ENCODE measurements at places on chromosomes 4 and X.

DNA sequence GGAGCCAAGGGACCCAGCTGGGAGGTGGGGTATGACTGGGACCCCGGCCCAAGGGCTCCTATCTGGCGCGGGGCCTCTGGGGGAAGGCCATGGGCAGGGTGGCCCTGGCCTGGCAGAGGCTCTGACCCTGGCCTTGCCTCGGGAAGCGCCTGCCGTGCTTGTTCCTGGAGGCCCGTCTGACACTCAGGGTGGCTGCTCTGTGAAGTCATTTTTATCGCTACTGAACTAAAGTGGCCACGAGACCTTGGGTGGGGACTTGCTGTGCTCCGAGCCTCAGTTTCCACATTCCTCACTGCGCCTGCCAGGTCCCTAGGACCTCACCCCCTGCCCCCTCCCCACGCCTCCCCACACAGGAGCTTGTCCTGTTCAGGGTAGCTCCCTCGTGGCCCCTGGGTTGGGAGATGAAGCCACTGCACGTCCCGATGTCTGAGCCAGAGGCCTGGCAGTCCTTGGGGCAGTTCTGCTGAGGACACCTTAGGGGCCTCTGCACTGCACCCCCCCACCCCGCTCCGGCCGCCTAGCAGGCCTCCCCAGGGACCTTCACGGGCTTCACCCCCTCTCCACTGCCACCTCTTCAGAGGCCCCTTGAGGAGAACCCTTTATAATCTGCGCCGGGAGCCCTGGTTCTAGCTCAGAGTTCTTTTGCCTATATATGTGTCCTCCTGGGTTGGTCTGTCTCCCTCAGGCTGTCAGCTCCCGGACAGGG, 639 bp upstream of the SORCS2 start:
- no peak for DNase-seq

- peak; percentile 1 for DNase-seq
Measured at GRCh38 chrX:45824471-45824870, 623.8 kb upstream of the DIPK2B start.

- DNase-seq, result no peak
Measured at GRCh38 chrX:46722742-46723568, 36.0 kb downstream of the SLC9A7 start.

GRCh38 chr4:149493492-149493891, 322.2 kb downstream of the IQCM start:
- DNase-seq, result no peak

DNA sequence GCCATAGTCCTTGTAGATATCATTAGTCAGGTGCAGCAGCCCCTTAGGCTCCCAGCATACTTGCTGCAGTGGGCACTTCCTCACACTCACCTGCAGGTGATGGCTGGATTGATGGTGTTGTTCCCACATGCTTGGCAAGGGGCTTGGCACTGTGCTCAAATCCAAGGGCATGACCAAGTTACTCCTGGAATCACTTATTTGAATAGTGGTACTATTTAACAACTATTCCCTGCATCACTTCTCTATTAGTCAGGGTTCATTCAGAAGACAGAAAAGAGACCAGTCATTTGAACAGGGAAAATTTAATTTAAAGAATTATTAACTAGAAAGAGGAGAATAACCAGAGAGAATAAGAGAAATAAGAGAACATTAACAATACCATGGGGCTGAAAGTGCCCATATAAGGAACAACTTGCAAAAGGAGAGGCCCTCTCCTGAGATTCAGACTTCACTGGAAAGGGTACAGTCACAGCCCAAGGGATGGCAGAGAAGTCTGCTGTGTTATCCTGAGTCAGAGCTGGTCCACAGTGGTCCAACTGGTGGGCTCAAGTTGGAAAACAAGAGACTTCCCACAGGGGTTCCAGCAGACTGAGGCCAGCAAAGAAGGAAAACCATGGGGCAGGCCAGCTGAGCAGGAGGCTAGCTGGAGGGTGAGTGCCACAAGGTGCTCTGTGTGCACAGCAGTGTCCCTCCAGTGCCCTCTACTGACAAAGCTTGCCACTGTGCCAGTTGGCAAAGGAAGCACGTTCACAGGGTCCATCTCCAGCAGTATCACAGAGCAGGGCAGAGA, 9.8 kb downstream of the SPP1 start:
- DNase-seq, result peak; percentile 65

- DNase-seq, result no peak
Measured at GRCh38 chr4:94015956-94016355, 187.4 kb downstream of the ATOH1 start.

- no peak for DNase-seq
Measured at GRCh38 chrX:21840193-21840545, 752 bp downstream of the MBTPS2 start.

GRCh38 chr4:36288731-36289426, 7.5 kb downstream of the DTHD1 start:
- no peak for DNase-seq

GRCh38 chrX:109294097-109294814, 187.6 kb downstream of the GUCY2F start:
- no peak for DNase-seq

GRCh38 chr4:113832803-113833202, 71.3 kb upstream of the CAMK2D start:
- no peak for DNase-seq

DNA sequence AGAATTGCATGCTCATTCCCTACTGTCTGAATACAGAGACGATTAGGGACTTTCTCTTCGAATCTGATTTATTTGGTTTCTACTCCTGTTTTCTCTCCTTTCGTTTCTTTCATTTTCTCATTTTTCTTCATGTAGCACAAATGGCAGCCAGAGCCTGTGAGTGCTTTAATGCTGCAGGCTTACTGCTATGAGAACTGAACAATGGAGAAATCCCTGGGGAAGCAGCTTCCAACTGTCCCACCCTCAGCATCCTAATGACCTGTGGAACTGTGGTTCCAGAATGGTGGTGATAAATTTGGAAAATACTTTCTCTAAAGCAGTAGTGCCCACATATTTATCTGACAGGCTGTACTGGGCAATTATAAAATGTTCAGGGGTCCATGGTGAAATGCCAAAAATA, 930.4 kb downstream of the DMD start:
- no peak for DNase-seq

DNA sequence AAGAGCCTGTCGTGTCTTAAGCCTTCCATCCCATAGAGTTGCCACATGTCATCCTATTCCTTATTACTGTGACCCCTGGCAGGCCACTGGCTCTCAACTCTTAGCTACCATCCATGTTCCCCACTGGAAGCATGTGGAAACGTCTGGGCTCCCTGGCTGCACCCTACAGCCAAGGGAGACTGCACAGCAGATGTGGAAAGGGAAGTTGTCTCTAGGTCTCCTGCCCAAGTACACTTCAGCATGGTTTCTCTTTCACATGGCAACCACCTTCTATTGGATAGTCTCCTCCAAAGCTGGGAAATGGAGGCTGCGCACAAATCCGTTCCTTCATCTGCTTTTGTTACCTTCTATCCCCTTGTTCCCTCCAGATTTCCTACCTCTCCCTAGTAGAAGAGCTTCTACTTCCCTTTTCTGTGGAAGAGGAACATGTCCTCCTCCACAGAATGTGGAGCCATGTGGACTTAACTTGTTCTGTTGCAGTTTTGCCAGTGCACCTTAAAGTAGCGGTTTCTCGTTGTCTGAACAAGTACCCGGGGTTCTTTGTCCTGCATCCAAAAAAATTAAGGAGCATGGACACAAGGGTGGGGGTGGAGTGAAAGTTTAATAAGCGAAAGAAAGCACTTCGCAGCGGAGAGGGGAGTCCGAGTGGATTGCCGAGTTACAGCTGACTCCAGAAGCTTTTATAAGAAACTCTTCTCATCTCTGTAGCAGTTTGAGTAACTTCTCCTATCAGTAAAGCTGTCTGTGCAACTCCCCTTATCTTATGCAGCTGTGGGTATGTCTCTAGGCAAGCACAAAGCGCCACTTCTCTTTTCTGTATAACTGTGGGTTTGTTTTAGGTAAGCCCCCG, 52.5 kb downstream of the HMGB2 start:
- DNase-seq, result no peak

GRCh38 chr4:86908251-86908657, 16.0 kb upstream of the C4orf36 start:
- DNase-seq, result no peak

DNA sequence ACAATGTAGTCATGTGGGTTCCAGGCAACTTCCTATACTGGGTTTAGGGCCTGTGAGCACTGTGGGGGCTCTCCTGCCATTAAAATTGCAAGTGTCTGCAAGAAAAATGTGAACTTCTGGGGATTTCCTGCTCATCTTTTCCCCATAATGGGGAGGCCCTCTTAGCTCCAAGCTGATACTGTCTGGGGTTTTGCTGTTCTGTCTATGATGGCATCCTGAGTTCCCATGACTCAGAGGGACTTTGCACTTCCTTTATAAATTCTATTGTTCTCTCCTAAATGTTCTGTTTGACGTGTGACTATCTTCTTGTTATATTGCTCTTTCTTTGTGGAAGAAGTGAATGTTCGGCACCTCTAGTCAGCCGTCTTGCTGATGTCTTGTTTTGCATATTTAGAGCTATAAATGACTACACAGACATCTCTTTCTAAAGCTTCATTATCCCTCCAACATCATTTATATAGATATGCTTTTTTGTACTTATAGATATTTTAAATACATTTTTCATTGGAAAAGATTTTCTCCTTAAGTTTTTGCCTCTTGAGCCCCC, 465.8 kb downstream of the NAF1 start:
- no peak for DNase-seq

GRCh38 chr4:24210332-24210902, 320.6 kb upstream of the PPARGC1A start:
- DNase-seq, result no peak

DNA sequence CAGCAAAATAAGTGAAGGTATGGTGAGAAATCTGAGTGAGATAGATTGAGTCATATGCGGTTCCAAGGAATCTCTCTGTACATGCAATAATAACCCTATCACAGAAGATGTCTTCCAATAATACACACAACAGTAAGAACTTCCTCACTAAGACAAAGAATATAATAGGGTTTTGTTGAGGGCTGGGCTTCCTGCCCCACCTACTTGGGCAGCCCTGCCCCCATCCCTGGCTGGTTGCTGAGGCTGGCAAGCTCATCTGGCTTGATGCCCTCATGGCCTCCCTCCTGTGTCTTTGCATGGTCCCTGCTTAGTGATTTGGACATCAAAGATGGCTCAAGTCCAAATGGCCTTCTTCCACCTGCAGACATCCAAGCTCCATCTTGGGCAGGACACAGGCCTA, 2.7 kb downstream of the GEMIN8 start:
- no peak for DNase-seq

DNA sequence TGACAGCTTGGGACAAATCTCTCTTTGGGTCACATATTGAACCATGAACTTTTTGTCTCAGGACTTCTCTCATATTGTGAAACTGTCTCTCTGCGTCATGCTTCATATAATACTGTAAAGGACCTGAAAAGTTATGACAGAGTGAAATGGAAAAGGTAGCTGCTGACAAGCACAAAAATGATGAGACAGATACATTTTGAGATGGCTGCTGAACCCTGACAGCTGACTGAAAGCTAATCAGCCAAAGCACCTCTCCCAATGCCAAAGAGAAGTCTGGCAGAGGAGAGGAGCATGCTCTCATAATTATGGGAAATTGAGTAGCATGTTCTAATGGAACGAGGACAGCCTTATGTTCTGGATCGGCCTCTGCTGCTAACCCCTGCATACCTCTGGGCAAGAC, 873.4 kb upstream of the ADGRL3 start:
- no peak for DNase-seq

DNA sequence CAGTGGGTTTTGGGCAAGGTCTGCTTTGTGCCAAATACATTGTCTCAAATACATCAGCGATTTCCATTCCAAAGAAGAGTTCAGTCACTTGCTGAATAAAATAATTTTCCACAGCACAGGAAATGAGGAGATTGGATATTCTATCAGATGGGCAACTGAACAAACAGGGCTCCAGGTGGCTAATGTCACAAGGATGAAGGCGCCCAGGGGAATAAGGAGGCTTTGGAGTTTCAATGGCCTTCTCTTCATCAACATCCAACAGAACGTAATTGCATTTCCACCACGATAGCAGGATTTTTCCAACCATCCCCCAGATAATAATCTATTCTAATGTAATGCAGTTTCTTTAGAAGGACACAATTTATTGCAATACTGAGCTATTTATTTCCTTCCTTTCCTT, 104.7 kb upstream of the KLHL13 start:
- no peak for DNase-seq

DNA sequence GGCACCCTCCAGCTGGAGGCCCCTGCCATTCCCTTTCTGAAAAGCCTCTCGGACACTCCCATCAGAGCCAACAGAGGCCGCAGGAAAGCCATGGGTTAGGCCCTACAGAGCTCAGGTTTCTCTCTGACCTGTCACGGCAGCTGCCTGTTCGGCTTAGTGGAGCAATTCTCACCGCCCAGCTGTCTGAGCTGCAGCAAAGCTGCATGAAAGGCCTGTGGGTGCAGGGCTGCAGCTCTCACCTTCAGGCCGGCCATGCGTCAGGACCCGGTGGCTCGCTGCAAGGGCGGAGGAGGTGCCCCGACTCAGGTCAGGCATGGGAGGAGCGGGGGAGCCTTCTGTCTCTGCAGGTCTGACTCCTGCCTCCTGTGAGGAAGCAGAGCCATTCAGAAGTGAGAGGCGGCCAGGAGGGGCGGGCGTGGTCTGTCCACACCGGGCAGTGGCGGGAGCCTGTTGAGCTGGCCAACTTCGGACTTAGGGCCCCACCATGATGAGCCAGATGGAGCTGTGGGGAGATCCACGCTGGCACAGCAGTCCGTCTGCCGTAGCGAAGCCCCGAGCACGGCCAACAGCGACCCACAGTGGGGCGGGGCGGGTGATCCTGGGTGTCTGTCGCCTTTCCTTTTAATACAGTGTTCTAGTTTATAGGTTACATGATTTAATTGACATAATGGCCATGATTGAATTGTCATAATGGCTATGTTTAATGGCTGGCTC, 23.4 kb downstream of the PDE6B start:
- DNase-seq, result no peak

DNA sequence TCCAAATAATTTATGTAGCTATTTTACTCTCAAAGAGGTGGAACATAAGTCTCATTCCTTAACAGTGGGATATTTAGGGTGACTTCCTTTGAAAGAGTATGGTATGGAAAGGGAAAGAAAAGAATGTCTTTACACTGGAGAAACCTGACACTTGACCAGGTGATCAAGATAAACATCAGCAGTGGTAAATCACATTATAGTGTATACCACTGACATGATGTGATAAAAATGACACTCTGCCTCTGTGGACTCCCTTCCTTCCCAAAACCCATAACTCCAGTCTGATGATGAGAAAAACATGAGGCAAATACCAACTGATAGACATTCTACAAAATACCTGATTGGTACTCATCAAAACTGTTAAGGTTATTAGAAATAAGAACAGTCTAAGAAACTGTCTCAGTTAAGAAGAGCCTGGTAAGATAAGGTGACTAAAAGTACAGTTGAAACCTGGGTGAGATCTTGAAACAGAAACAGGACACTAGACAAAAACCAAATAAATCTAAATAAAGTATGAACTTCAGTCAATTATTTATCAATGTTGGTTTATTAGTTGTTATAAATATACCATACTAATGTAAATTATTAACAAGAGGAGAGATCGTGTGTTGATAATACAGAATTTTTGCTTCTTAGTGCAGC, 144.2 kb upstream of the PCDH18 start:
- no peak for DNase-seq
